ENCODE measurements at places on chromosomes 5 and 9.

DNA sequence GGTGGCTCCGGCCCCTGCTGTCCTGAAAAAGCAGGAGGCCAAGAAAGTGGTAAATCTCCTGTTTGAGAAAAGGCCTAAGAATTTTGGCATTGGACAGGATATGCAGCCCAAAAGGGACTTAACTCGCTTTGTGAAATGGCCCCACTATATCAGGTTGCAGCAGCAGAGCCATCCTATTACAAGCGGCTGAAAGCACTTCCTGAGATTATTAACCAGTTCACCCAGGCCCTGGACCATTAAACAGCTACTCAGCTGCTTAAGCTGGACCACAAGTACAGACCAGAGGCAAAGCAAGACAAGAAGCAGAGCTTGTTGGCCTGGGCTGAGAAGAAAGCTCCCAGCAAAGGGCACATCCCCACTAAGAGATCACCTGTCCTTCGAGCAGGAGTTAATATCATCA is 89.7 kb downstream of the MLLT3 start:
- no peak for DNase-seq

- DNase-seq = no peak
These were observed 10.1 kb upstream of the RNF183 start for GRCh38 chr9:113313261-113313660.

DNA sequence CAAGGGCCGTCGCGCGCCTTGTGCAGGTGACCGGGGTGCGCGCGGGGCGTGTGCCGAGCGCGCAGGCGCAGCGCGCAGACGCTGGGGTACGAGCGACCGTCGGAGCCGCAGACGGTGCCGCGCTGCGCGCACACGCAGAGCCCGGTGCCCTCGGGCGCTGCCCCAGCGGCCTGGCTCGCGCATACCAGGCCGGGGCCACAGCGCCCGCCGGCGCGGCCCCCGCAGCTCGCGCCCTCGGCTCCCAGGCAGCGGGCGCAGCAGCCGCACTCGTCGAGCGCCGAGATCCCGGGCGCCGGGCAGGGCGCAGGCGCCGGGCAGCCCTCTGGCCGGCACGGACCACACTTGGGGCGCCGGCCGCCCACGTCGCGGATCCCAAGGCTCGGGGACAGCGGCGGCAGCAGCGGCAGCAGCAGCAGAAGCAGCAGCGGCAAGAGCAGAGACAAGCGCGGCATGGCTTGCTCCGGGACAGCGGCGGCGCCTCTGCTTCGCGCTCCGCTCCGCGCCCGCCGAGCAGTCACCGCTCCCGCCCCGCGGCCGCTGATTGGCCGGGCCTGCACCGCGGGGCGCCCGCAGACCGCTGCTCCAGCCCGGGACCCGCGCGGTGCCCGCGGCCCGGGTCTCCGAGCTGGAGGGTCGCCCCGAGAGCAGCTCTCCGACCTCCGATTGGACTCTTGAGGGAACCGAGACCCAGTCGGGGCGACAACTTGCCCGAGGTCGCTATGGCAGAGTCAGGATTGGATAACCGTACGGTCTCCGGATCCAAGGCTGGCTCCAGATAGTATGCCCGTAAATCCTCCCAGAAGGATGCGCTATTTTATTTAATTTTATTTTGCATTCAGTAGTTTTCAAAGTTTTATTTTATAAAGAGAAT is at the start of gene IGFBPL1:
IGFBPL1 (minus strand) TSS at position 482 of the 871 bp plus-strand sequence; CDS start at position 452, 30 bp downstream.
- DNase-seq = no peak

- DNase-seq = peak; percentile 19
These were observed at the start of gene TNFAIP8 for GRCh38 chr5:119355685-119356611. Gene TNFAIP8 (plus strand): TSS chr5:119356019. CDS start chr5:119356091, 72 bp downstream.

GRCh38 chr9:131963072-131964030 is 116.3 kb downstream of the MED27 start:
- no peak for DNase-seq

DNA sequence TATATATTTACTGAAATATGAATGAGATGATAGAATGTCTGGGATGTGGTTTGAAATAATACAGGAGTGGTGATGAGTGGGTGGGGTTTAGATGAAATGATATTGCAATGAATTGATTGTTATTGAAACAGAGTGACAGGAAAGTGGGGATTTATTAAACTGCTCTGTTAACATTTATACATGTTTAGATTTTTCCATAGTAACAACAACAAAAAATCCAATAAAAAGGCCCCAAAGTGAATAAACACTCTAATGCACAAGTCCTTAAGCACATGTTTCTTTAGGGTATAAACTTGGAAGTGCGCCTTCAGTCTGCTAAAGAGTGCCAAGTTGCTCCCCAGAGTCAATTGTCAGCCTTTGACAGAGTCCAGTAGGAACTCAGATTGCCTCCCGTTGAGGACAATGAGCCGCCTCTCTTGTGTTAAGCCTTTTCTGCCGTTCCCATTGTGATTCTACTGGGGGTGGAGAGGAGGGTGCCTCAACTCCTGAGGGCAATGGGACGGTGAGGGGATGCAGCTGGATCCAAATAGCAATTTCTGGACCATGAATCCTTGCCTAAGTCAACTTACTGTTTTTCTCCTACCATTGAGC is 112.3 kb downstream of the SLC28A3 start:
- DNase-seq = no peak

GRCh38 chr5:162886717-162887116 is 550.7 kb upstream of the CCNG1 start:
- DNase-seq = no peak

- peak; percentile 56 for DNase-seq
These were observed 8.1 kb downstream of the ARPC5L start for GRCh38 chr9:124869986-124870560.

DNA sequence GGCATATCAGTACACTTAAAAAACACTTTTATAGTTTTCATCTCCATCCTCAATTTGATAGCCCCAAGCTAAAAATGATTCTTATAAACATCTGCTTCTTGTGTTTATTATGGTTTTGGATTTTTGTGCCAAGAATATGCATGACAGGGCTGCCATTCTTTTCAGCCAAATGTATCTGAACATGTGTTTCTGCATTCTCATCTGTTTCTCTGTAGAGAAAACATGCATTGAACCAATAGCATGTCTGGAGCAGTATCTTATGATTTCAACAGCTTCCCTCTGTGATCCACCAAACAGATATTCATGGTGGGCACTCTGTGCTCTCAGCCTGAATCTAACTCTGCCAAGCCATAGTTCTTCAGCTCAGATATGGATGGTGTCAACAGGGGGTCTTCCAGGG is 99.3 kb upstream of the ERCC6L2 start:
- DNase-seq = no peak

DNA sequence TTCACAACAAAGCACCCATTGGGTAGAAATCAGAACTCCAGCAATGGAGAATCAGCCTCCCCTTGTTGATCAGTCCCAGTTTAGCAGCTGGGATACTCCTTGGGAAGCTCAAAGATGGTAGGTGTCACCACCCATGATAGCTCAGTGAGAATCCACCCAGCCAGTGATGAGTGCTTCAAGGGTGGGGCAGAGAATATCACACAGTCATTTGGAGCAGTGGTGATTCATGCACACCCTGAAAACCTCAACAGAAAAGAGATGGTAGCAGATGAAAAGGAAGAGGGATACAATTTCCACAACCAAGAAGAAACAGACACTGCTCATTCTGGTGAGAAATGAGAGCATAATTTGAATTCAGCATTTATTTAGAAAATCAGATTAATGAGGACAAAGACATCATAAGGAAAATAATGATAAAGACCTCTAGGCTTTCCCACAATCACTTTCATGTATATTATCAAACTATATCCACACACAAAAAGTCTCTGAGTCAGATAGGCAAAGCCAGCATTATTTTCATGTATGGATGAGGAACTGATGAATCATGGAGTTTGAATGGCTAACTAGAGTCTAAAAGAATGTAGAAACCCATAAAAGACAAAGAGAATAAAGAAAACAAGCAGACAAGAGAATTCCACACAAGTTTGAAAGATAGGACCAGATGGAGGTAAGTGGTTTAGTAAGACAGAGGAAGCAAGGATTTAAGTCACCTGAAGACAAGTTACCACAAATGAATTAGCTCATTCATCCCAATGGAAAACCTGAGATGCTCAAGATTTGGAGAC is 82.9 kb downstream of the FEM1C start:
- no peak for DNase-seq

- DNase-seq = no peak
These were observed 47.3 kb upstream of the GFPT2 start for GRCh38 chr5:180400416-180400815.

- no peak for DNase-seq
These were observed 1.4 kb downstream of the SLC36A2 start for GRCh38 chr5:151345808-151346478.

DNA sequence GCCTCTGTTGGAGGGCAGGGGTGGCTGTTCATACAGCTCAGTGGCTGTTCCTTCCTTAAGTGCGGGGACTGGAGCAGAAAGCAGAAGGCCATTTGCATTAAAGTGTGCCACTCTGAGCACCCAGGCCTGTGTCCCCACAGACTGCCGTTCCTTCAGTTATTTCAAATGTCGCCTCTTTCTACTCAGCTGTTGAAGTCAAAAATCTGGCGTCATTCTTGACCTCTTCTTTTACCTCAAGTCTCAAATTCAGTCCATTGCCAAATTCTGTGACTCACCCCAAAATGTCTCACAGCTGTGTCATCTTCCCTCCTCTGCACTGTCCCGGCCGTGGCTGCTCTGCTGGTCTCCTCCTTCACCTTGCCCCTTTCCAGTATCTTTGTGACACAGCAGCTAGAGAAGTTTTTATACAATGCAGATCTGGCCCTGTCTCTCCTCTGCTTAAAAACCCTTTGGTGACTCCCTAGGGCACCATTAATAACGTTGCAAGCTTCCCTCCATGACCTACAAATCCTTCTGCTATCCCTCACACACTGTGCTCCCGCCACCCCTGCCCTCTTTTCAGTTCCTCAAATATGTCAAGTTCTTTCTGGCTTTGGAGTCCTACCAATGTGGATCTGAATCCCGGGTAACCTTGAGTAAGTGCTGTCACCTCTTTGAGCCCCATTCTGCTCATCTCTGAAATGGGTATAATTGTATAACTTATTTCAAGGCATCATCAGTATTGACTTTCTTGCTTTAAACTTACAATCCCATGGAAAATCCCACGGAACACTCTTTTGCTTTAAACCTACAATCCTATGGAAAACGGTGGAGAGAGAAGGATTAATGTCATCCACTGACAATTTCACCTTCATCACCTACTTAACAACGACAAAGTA is 98.3 kb upstream of the BOD1 start:
- no peak for DNase-seq

GRCh38 chr5:113378959-113379541 is 55.7 kb downstream of the TSSK1B start:
- peak; percentile 7 for DNase-seq

DNA sequence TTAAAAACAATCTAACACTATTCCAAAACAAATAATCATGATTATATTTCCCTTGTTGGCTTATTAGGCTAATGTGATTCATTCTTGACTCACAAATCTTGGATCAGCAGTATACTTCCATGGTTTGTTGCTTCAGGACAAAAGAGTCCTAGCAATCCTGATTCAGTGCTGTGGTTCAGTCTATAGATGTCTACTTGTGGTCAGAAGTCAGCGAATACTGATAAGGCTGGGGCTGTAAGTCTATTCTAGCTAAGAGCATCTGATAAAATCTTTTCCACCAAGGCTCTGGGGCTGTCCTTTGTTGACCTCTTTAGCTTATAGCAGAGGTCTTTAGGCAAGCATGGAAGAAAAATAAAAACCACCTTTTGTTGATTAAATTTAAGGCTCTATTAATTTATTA is 4.4 kb upstream of the SMIM3 start:
- no peak for DNase-seq

DNA sequence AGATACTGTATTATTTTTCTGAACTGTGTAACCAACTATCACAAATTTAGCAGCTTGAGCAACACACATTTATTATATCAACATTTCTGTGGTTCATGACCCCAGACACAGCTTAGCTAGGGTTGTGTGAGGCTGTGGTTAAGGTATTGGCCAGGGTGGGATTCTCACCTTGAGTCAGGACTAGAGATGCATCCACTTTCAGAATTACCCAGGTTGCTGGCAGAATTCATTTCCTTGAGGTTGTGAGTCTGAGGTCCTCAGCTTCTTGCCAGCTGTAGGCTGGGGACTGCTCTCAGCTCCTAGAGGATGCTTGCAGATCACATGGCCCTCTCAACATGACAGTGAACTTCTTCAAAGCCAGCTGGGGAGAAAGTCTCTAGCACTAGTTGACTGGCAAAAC is 122.5 kb upstream of the RASGRF2 start:
- DNase-seq = no peak

- no peak for DNase-seq
These were observed 118.3 kb upstream of the BOD1 start for GRCh38 chr5:173734716-173735115.

DNA sequence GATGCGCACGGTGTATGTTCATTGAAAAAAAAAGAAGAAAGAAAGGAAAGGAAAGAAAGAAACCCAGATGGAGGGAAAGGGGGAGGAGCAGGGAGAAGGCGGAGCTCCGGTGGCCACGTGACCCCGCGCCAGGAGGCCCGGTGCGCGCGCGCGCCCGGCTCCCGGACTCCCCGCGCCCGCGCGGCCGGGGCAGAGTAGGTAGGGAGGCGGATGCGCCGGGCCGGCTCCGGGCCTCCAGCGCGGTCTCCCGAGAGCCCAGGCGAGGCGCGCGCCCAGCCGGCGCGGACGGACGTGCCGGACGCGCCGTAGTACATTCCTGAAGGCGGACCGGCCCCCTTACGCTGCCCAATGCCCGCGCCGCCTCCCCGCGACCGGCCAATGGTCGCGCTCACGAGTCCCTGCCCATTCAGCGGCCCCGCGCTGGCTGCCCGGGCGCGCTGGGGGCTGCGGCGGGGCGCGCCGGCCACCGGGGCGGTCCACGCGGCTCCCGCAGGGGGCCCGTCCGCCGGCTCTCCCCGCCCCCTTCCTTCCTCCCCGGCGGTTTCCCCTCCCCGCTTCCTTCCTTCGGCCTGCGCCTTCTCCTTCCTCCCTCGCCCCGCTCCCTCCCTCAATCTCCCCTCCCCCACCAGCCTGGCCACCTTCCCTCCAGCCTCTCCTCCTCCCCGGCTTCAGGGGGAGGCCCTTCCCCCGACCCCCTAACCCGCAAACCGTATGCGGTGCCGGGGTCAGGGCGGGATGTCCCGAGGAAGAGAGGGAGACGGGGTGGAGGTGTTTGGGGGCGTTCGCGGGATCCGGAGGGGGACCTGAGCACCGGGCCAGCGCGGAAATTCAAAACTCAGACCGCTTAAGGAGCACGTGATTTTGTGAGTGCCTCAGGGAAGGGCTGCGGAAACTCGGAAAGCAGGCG is 5.8 kb downstream of the PTCH1 start:
- peak; percentile 67 for DNase-seq
